Kidney (tissue), 22 donors: ENCODE measurements at places on chromosomes 7 and 10. TPM values are rescaled to one million over a fixed set of nuclear protein-coding genes. Genes with fewer than 3 reads are reported as not detected.

- H3K4me1 ChIP-seq: no peaks in the 10 kb centered on the region
- no peak for DNase-seq
- H3K4me3 ChIP-seq: no peak overlapping the region
- H3K36me3 ChIP-seq: no peaks in the 10 kb centered on the region
- H3K27me3 ChIP-seq: no peaks in the 10 kb centered on the region
Observed at GRCh38 chr7:141500608-141501007, 50.6 kb upstream of the AGK start.

GRCh38 chr10:33661580-33662336 lies 327.3 kb upstream of the NRP1 start:
- H3K4me3 ChIP-seq: no peak overlapping the region
- no peak for DNase-seq
- no peaks in the 10 kb centered on the region for H3K36me3 ChIP-seq
- H3K27ac ChIP-seq: no peak overlapping the region

The CYP2W1 gene
- total RNA-seq: 0.13 TPM

The PRKAG2 gene
- 40.7 TPM for total RNA-seq

The EPDR1 gene
- 17.0 TPM for total RNA-seq

The ZMIZ1 gene
- total RNA-seq: 97.6 TPM

The GPR15LG gene
- total RNA-seq: 0.44 TPM

The CRHR2 gene
- total RNA-seq: not detected

The PON1 gene
- not detected for total RNA-seq

The PIK3CG gene
- 8.6 TPM for total RNA-seq

The RBM28 gene
- total RNA-seq: 35.2 TPM
